ENCODE measurements at places on chromosomes 4 and X. TPM values are rescaled to one million over a fixed set of nuclear protein-coding genes. Genes with fewer than 3 reads are reported as not detected.

SYN1 gene
- 0.09 TPM for total RNA-seq

GLRA3 gene
- total RNA-seq: not detected

AREG gene
- 0.54 TPM for total RNA-seq

FAM47E gene
- not detected for total RNA-seq

TCEAL4 gene
- total RNA-seq: 100 TPM

FHDC1 gene
- 0.09 TPM for total RNA-seq

VSIG1 gene
- not detected for total RNA-seq

HSFX3 gene
- total RNA-seq: not detected

MAGEB1 gene
- total RNA-seq: not detected

SMAD1 gene
- total RNA-seq: 140 TPM

CLDN34 gene
- total RNA-seq: not detected

AMER1 gene
- 2.0 TPM for total RNA-seq

PITX2 gene
- 0.18 TPM for total RNA-seq

NEUROG2 gene
- not detected for total RNA-seq

ANXA3 gene
- total RNA-seq: 31.2 TPM

UGT2B15 gene
- total RNA-seq: not detected

NKX3-2 gene
- total RNA-seq: 1.9 TPM

Measured in fibroblast of the aortic adventitia (primary cell).